Endothelial cell of umbilical vein (primary cell): ENCODE measurements at places on chromosomes 5 and 9. TPM values are rescaled to one million over a fixed set of nuclear protein-coding genes. Genes with fewer than 3 reads are reported as not detected.

Gene C9orf153
- polyA plus RNA-seq = not detected in 2 replicates

- no peak for DNase-seq
Observed at GRCh38 chr5:122665051-122665450, 109.8 kb upstream of the SNX2 start.

DNA sequence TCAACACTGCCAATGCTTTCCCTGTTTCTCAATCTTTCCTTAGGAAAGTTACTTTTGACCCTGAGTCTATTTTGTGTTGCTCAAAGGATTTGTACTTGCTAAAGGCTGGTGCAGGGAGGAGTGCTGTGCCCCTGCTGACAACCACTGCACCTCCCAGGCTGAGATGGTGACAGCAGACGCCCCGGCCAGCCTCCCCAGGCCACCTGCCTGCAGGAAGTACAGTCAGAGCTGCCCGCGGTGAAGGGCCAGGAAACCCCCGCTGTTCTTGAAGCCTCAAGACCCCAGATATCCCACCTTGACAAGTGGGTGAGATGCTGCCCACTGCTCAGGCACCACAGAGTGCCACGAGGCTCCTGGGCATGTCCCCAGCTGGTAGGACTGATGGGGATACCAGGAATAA is 44.2 kb upstream of the CKMT2 start:
- DNase-seq = no peak

DNA sequence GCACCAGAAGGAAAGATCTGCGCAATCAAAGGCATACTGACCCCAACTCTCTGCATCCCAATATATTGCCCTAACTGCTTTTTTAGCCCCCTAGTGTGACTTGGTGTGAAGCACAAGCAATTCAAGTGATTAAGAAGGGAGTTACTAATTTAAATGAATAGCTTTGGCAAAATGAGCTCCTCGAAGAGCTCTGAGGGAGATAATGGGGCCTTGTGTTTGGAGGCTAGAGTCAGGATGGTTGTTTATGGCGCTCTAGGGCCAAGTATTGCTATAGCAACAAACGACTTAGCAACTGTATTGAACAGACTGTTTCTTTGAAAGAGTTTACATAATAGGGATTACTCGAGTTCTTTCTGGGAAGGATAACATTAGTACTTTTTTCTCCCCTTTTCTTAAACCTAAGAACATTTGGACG is 11.5 kb upstream of the C5orf58 start:
- peak; percentile 4 for DNase-seq

GRCh38 chr9:14932641-14933040 is 22.4 kb upstream of the FREM1 start:
- DNase-seq = no peak

DNA sequence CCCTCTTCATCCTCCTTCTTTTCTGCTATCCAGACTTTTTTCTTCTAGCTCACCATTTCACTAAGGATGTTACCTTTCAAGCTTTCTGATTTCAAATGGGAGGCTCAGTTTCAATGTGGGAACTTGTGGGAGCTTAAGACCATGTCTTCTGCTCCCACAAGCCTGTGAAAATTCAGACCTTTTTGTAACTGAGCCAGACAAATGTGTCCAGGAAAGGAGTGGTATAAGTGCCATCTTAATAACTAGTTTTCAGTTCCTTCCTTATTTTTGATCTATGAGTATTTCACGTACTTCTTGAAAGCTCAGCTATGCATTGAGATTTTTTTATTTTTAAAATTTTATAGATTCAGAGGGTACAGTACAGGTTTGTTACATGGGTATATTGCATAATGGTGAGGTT is 4.6 kb upstream of the ERCC6L2 start:
- DNase-seq = no peak

DNA sequence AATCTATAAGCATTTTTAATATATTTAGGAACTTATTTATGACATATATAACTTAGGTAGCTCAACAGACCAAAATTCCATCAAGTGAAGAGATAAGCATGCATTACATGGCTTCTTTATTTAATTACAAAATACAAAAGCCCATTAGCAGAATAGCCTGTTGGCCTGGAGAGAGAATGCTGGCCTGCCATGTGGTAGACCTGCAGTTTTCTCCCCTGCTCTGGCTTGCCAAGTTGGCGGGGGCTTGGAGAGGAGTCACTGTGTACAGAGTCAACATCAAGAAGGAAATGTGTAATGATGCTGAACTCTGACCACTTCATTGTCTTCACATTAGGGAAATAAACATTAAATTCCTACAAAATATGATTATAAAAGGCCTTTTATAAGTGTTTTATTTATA is 69.8 kb upstream of the CNTLN start:
- peak; percentile 85 for DNase-seq

DNA sequence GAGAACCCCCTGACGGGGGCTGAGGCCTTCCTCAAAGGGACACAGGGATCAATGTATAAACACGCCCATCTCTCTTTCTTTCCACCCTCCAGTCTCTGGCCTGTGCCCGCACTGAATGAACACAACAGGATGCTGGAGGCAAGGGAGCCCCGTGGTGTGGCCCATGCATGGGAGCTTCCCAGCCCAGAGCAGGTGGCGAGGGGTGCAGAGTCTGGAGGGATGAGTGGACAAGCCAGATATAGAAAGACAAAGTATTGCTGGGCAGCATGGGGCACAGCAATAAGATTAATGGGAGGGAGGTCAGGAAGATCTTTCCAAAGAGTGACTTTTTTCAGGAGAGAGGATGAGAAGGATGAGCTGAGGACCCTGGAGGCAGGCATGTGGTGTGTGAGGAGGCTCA is 103.7 kb downstream of the C5orf15 start:
- no peak for DNase-seq

- no peak for DNase-seq
Observed at GRCh38 chr9:135320331-135320730, 159.3 kb upstream of the PPP1R26 start.

DNA sequence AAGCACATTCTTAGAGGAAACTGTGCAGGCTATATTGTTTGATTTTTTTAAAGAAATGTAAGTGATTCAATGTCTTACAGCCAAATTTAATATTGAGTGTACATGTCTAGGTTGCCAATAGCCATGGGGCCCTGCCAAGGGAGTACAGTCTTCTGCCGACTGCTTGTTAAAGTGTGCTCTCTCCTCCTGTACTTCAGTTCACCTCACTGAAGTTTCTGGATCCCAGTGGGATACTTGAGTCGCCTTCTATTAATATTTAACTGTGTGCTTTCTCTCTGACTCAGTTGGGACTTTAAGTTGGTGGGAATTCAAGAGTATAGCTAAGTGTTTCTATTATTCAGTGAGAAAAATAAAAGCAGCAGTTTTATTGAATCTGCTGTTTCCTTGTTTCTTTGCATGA is 44.5 kb upstream of the C5orf47 start:
- DNase-seq = no peak

- peak; percentile 38 for DNase-seq
Observed at GRCh38 chr5:90488791-90489190, 14.1 kb downstream of the POLR3G start.

DNA sequence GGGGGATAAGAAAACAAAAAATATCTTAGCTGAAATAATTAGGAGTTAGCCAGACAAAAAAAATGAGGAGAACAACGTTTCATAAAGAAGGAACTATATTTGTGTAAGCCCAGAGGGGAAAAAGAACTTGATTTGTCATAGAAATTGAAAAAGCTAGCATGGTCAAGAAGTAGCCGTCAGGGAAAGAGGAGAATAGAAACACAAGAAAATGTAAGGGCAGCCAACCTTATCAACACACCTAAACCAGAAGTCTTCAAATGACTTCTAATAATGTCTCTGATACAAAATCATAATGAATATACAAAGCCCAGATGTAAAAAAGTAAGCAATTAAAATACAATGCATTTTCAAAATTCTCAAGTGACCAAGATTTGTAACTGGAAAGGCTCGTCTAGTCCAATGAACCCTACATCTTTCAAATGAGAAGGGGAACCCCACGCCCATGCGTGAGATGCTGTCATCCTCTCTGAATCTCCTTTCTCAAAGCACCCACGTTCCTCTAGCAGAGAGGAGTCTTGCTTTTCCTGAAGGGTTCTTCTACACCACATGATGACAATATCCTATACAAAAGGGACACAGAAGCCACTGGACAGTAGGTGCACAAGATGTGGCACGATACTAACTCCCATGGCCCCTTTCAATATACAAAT is 103.7 kb downstream of the ARL15 start:
- no peak for DNase-seq

- DNase-seq = no peak
Observed at GRCh38 chr5:176638437-176638836, 8.0 kb downstream of the EIF4E1B start.

GRCh38 chr9:129548571-129549135 is 72.2 kb downstream of the C9orf50 start:
- DNase-seq = no peak

DNA sequence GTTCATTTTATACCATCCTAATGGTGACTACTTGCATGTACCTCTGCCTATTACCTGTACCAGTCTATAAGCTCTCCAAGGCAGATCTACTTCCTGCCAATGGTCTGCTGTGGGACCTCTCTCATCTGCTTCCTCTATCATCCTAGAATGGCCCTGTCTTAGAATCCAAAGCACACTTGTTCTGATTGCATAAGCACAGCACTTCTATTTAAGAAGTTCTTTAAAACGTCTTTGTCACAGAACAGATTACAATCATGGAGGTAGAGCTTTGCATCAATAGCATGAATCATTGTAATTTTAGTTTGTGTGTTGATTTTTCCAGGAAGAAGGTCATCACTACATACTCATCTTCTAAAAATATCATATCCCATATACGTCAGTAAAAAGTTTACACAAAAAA is 131.8 kb upstream of the ACOT12 start:
- no peak for DNase-seq

- no peak for DNase-seq
Observed at GRCh38 chr5:104353371-104353770, 790.8 kb upstream of the NUDT12 start.

Gene MLANA
- not detected in 2 replicates for polyA plus RNA-seq

- DNase-seq = no peak
Observed at GRCh38 chr5:72711351-72711750, 105.1 kb upstream of the TNPO1 start.

DNA sequence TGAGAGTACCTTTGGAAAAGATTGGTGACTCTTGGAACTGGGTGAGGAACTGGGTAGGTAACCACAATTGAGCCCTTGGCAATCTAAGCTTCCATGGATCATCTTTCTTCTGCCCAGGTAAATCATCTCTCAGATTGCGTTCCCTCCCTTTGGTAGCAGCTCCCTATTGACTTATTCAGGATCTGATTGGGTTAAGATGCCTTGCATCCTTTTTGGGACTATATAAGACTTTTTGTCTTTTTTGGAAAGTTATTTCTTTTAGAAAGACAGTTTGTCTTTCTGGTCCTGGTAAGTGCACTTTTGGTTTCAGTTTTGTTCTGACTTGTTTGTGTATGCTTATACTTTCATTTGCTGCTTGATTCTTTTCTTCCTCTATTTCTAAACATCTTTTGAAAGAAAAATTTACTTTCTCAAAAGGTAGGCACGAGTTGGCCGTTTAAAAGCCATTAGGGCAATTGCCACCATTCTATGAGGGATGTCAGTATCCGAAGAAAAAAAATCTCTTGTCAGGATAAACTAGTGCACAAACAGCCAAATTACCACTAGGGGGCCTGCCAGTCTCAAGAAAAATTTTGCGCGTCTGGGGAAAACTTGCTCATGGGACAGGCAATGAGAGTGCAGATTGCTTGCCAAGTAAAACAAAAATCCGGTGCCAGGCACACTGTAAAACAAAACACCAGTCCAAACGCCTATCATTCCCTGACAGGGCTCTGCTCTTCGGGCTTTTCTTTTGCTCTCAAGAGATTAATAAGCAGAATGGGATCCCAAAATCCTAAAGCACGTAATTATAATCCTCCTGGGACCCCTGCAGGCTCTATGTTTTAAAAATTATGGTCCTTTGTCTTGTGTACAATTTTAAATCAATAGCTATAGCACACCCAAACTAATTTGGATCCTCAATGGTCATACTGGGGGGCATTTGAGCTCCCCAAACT is 12.8 kb downstream of the OR1J1 start:
- DNase-seq = peak; percentile 96

- DNase-seq = no peak
Observed at GRCh38 chr5:175059687-175060211, 335.4 kb downstream of the MSX2 start.

GRCh38 chr9:127283135-127283534 is 18.6 kb downstream of the GARNL3 start:
- no peak for DNase-seq

DNA sequence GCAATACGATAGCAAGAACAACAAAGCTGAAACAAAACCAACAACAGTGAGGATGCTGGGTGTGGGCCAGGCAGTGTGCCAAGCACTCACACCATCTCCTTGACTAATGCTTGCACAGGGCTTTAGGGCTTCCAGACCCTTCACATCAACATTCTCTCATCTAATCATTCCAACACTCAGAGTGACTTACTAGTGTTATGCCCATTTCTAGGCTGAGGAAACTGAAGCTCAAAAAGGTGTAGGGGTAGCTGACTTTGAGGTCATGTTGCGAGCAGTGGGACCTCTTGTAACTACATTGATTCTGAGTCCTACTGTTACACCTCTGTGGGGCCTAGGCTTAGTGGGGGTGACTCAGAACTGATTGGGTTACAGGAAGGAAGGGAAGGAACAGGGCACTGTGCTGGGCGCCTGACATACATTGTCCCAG is 9.7 kb downstream of the ANGPTL2 start:
- DNase-seq = peak; percentile 41

- no peak for DNase-seq
Observed at GRCh38 chr9:88922091-88922490, 69.2 kb upstream of the S1PR3 start.

- DNase-seq = no peak
Observed at GRCh38 chr5:81898403-81898802, 73.4 kb upstream of the ATG10 start.

- no peak for DNase-seq
Observed at GRCh38 chr5:128669803-128670202, 131.8 kb upstream of the FBN2 start.

Gene DNM1
- polyA plus RNA-seq = 0.59 TPM in 2 replicates

Gene DDX4
- polyA plus RNA-seq = not detected in 2 replicates

DNA sequence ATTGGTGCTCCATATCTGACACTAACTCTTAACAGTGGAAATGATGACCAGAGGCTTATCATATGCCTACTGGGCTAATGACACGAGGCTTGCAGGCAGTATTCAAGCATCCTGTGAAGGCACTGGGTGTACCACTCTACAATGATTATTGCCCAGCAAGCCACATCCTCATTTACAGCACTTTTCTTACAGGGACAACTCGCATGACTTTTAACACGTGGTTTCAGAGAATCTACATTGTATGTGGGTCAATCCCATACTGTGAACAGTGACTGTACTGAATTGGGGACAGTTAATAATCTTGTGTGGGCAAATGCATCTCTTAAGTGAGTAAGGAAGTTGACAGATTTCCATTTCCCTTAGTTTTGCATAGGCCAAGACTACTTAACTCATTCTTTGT is 260.0 kb downstream of the TRPM3 start:
- no peak for DNase-seq

Gene KLF4
- polyA plus RNA-seq = 2.4 and 2.7 TPM in 2 replicates

Gene FBLL1
- polyA plus RNA-seq = 2.5 and 4.2 TPM in 2 replicates

Gene IFNK
- polyA plus RNA-seq = not detected in 2 replicates

Gene EQTN
- polyA plus RNA-seq = not detected in 2 replicates

Gene FAM219A
- 18.1 and 20.0 TPM in 2 replicates for polyA plus RNA-seq
